HEK293T (cell line): ENCODE measurements at places on chromosomes 7 and 10.

DNA sequence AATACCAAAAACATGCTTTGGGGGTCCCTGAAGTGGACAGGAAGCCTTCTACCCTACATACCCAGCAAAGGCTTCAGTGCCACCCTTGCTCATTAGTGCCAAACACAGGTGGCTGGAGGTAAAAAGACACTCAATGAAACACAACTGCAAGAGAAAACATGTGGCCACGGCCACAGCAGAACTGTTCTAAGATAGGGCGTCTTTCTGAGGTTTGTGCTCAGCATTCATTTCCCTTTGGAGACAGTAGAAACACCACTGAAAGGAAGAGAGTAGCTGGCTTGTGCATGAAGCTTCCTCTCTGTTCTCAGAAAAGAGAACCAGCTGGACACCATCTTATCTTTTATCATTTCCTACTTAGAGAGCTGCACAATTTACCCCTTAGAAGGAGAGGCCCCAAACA, 143.0 kb downstream of the PLXNA4 start:
- no peak for DNase-seq

GRCh38 chr7:80974396-80975358, 55.8 kb upstream of the SEMA3C start:
- DNase-seq, result no peak

DNA sequence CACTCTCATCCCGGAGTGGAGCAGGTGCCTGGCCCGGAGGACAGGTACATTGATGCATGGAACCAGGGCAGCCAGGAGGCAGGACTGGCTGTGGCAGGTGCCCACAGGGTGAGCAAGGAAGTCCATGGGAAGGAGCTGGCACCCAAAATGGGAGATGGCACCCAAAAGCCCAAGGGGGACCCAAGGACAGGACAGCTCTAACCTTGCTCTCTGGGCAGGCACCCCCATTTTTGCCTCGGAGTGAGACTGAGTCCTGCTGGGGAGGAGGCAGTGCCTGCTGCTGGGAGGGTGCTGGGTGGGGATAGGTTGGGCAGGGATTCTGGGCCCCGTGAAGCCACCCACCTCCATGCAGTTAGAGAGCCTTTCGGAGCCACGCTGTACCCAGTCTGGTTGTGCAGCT, 234.5 kb downstream of the TCERG1L start:
- no peak for DNase-seq

- no peak for DNase-seq
Measured at GRCh38 chr10:117656385-117657367, 114.1 kb downstream of the EMX2 start.

GRCh38 chr10:76088980-76089379, 657.6 kb downstream of the LRMDA start:
- no peak for DNase-seq
